ENCODE measurements at places on chromosomes 4 and X. TPM values are rescaled to one million over a fixed set of nuclear protein-coding genes. Genes with fewer than 3 reads are reported as not detected.

The TLR8 gene
- not detected for total RNA-seq

The FAM53A gene
- not detected for total RNA-seq

The PNMA5 gene
- total RNA-seq = not detected

The FRYL gene
- 115 TPM for total RNA-seq

The RASGEF1B gene
- 25.9 TPM for total RNA-seq

The NUDT11 gene
- 10.9 TPM for total RNA-seq

The CXCL1 gene
- 1.4 TPM for total RNA-seq

The DEFB131A gene
- total RNA-seq = not detected

The GPR119 gene
- total RNA-seq = not detected

The FOXP3 gene
- total RNA-seq = not detected

The BRS3 gene
- total RNA-seq = 0.28 TPM

The MCTS1 gene
- 9.0 TPM for total RNA-seq

The SUV39H1 gene
- total RNA-seq = 7.8 TPM

The MTMR8 gene
- total RNA-seq = 1.0 TPM

The STBD1 gene
- 5.5 TPM for total RNA-seq

The CT45A3 gene
- total RNA-seq = not detected

The SPACA5 gene
- total RNA-seq = not detected

DNA sequence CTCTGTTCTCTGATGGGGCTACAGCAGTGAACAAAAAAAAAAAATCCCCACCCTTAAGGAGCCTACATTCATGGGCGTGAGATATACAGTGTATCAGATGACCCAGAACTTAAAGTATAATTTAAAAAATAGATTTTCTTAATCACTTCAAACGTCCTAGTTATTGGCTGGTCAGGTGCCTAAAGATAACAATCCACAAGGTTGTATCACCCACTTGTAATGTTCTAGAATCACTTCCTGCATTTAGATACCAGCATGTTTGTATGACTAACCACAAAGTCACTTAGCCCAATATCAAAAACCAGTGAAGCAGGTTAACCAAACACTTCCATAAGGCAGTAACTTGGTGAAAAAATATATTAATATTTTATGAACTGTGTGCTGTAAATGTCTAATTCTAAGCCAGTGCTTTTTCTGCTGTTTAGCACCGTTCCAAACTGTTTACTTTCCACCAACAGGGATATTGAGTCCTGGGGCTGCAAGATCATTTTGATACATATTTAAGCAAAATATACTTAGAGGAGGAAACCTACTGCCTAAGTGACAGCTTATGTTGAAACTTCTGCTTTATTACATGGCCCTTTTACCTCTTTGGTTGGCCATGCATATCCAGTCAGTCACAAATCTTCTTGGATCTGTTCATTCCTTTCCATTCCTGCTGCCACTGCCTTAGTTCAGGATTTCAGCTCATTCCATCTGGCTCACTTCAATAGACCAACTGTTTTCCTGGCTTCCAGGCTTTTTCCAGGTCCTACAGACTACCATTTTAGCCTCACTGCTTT lies 43.3 kb downstream of the CD40LG start:
- DNase-seq = no peak

- no peak for DNase-seq
Observed at GRCh38 chr4:23857367-23857959, 32.4 kb downstream of the PPARGC1A start.

- no peak for DNase-seq
Observed at GRCh38 chr4:56743550-56743949, 62.5 kb upstream of the HOPX start.

DNA sequence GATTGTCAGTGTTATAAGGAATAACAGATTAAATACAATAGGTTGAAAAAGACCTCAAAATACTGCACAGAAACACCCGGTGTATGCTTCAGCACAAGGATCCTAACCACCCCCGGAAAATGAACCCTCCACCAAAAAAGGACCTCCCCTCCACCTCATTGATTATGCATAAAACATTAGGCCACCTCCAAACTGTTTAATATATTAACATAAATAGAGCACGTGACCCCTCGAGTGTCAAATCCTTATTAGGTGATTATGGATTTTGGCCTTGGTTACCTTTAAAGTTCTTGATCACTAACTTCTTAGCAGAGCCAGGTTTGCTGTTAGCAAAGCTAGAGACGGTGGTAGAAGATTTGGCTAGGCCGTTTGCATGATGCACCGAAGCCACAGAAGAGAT lies 958 bp downstream of the CUL4B start:
- no peak for DNase-seq

- DNase-seq = no peak
Observed at GRCh38 chr4:184668511-184669114, 19.1 kb downstream of the PRIMPOL start.

DNA sequence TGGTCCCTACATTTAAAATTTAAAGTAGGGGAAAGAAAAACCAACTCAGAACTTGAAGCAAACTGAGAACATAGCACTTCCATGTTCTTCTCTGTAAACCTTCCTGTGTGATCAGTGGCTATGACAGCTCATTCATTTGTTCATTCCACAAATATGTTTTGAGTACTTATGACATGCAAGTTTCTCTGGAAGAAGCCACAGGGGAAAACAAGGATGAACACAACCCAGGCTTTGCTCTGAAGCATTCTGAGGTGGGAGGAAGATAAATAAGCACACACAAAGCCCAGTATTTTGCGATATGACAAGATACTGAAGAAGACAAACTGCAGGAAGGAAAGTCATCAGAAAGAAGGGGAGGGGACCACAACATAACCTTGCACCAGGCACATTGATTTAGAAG lies 96.4 kb downstream of the CHIC2 start:
- DNase-seq = no peak

GRCh38 chrX:129540068-129540653 lies at the start of gene OCRL:
TSS of gene OCRL (plus strand) at chrX:129540259. CDS start at chrX:129540440, 181 bp downstream.
- DNase-seq = peak; percentile 71

- DNase-seq = no peak
Observed at GRCh38 chr4:163744861-163745260, 250.4 kb downstream of the TMA16 start.

GRCh38 chrX:40095583-40096394 lies 2.0 kb downstream of the BCOR start:
- no peak for DNase-seq

GRCh38 chr4:10694151-10694827 lies 9.7 kb upstream of the CLNK start:
- no peak for DNase-seq

- no peak for DNase-seq
Observed at GRCh38 chr4:64016893-64017292, 392.4 kb downstream of the TECRL start.

- no peak for DNase-seq
Observed at GRCh38 chrX:116238093-116238492, 67.5 kb downstream of the AGTR2 start.

GRCh38 chrX:74423289-74423998 lies 2.2 kb downstream of the SLC16A2 start:
- DNase-seq = no peak

DNA sequence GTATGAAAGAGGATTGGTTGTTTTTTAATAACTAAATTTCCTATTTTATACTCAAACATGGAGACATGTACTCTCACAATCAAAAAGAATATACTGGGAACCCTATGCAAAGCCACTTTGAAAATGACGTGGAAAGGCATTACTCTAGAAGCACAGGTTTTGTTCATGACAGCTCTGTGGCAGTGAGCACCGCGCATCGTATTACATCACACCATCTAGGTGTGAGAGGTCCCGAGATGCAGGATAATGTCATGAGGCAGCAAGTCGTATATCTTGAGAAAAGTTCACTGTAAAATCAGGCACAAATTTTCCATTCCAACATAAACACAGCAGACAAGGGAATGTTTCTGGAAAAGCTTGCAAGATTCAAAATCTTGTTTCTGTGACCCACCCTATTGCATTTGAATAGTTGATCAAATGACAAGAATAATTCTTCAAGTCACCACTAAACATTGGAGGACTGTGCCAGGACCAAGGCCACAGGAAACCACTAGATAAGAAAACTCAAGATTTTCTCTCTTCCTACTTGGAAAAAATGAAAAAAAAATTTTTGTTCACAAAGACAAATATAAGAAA lies 127.6 kb downstream of the LDB2 start:
- DNase-seq = no peak

- no peak for DNase-seq
Observed at GRCh38 chrX:69307756-69308155, 142.5 kb upstream of the PJA1 start.

- DNase-seq = no peak
Observed at GRCh38 chr4:6959261-6959660, 49.6 kb downstream of the TBC1D14 start.

- no peak for DNase-seq
Observed at GRCh38 chr4:188023682-188024081, 28.1 kb downstream of the ZFP42 start.

DNA sequence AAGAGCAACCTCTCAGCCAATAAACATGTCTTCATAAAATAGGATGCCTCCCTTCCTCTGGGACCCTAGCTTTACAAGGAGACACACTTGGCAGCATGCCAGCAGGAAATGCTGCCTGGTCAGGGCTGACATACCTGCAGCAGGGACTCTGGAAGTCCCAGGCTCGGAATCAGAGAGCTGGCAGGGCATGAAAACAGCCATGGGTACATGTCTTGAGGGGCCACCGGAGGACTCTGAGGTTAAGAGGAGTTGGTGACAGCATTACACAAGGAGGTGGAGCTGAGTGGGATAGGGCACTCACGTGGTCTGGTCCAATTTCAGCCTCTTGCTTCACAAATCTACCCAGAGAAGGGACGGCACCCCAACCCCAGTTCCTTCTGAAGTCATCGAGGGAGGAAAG lies 15.7 kb downstream of the MSX1 start:
- no peak for DNase-seq

- DNase-seq = no peak
Observed at GRCh38 chr4:18394656-18395055, 373.1 kb upstream of the LCORL start.

GRCh38 chr4:98447648-98448047 lies 186.5 kb downstream of the RAP1GDS1 start:
- no peak for DNase-seq

- no peak for DNase-seq
Observed at GRCh38 chr4:177879851-177880250, 437.6 kb upstream of the AGA start.

GRCh38 chr4:16775411-16776154 lies 122.9 kb downstream of the LDB2 start:
- no peak for DNase-seq

DNA sequence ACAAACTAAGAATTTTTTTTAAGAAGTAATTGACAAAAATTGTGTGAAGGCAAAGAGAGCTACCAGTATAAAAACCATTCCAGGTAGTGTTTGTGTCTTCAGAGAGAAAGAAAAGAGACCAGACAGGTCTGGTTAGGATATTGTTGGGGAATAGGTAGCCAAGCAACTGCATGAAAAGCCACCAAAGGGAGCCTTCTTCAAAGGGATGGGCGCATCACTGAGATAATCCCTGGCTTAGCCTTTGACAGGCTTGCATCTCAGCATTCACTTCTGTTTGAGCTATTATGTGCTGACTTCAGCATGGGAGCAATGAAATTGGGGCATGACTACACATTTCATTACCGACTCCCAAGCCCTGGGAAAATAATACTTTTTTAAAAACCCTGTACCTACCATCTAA lies 496.6 kb downstream of the IL1RAPL1 start:
- DNase-seq = no peak

DNA sequence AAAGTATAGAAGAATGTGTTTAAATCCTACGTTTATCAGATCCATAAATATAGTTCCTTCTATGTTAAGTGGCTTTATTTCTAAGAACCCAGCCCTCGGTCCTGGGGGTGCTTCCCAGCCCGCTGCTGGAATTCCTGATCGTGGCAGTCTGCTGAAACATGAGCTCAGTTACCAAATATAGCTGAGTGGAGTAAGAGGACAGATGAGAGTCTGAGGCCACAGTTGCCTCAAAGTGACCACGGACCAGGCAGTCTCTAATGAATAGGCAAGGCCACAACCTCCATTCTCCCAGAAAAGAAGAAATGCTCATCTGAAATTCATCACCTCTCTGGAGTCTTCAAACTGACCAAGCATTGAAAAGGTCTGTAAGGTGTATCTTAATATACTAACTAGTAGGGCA lies at the start of gene PALLD:
PALLD (plus strand) TSS at position 219 of the 400 bp plus-strand sequence.
- DNase-seq = no peak

- no peak for DNase-seq
Observed at GRCh38 chrX:69038816-69039215, 126.4 kb downstream of the PJA1 start.

DNA sequence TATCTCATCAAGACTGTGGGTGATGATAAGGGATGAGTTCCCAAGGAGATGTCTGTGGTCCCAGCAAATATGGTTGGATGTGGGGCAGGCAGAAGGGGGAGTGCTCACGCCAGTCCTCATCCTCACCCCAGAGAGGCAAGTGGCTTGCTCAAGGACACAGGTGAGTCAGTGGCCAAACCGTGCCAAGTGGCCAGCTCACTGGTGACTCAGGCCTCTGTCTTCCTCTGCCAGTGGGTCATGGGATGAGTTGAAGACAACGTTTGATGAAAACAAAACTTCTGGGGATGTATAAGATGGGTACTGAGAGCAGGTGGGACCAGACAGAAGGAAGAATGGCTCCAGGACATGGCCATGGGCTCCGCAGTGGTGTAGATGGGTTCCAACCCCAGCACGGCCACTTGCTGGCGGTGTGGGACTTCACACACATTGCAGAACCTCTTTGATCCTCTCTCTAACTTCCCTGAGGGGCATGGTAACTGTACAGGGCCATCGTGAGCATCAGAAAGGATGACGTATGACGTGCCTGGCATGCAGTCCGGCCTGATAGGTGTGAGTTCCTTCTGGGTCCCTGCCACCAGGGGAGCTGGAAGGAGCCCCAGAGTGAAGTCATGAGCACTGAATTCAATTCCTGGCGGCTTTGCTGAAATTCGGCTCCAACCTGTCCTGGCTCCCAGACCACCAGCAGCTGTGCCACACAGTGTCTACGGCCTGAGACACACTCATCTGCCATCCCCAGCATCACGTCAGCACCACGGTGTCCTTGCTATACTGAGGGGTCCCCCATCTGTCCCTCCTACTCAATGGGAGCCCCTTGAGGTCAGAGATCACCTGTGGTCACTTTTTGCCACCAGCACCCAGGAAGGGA lies 41.3 kb upstream of the GPR78 start:
- DNase-seq = no peak

DNA sequence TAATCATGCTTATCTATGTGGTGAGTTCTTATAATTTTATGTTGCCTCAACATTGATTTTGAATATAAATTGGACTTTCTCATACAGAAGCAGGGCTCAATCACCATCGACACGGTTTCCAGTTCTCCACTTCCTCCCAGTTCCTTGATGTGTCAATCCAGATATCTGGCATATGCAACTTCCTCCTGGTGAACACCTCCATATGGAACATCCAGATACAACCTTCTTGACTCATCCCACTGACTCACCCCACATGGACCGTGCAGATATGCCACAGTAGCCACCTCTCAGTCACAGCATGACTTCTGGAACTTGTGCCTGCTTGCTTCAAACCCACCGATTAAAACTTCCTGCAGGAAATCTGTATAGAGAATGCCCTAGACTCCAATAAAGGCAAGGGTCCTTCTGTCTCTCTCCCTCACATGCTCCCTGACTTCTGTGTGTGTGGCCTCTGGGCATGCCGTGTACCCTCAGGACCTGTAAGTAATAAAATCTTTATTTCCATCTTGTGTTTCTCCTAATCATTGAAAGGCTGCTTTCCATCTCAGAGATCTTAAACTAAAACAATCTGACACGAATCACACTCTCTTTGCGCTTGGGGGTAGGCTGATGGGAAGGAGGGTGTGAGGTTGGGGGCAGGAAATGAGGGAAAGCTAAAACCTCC lies 67.0 kb downstream of the HTRA3 start:
- DNase-seq = no peak

GRCh38 chr4:40858962-40859361 lies 109.2 kb downstream of the NSUN7 start:
- DNase-seq = no peak

- DNase-seq = no peak
Observed at GRCh38 chr4:120796271-120796670, 126.3 kb downstream of the PRDM5 start.

GRCh38 chr4:16606691-16607090 lies 291.8 kb downstream of the LDB2 start:
- no peak for DNase-seq

All from uterus (tissue), 4 donors.